Activated CD8-positive, alpha-beta T cell treated with anti-CD3 and anti-CD28 coated beads for 36 hours (primary cell): ENCODE measurements at places on chromosomes 2 and 18.

DNA sequence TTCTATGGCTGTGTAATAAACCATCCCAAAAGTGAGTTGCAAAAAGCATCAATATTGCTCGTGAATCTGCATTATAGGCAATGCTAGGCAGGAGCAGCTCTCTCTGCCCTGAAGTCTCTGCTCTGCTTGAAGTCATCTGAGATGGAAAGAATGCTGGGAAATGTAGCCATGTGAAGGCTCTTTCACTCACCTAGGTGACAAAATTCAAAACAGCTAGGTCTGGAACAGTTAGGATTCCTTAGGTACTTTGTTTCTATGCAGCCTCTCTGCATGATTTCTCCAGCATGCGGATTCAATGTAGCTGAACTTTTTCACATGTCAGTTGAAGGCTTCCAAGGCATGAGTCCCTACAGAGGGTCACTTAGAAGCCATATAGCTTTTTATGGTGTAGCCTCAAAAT lies 1383.7 kb downstream of the LRP1B start:
- DNase-seq = no peak

DNA sequence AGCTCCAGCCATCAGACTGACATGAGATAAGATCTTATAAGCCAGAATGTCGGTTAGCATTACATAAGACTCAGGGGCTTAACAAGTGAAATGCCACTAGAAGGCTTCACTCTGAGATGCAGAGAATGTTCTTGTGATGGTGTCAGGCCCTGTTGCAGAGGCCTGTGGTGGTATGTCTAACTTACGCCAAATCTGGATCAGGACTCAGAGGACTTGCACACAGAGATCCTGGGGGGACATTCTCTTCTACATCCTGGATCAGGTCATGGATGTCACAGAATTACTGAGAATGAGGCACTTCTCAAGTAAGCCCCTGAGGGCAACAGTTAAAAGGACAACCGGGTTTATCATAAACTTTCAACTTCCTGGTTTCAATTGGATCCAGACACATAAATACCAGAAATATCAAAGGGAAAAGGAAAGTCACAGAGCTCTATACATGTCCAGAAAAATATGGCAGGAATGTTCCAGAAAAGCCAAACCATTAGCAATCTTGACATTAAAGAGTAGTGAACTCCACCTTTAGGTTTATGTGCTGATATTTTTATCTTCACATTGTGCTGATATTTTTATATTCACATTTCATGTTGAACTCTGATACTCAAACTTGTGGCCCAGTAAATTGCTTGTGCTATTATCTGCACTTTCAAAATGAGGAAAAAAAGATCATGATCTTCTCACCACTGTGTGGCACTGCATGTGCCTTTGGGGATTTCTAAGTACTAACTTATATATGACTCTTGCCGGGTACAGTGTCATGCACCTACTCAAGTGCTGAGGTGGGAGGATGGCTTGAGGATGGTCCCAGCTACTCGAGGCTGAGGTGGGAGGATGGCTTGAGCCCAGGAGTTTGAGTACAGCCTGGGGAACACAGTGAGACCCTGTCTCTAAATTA lies 137.5 kb upstream of the RNF152 start:
- no peak for DNase-seq

GRCh38 chr2:23524261-23524706 lies 139.3 kb downstream of the KLHL29 start:
- DNase-seq = no peak

GRCh38 chr2:94873362-94874276 lies 2.4 kb downstream of the TEKT4 start:
- DNase-seq = no peak

GRCh38 chr2:62724886-62725711 lies 19.6 kb downstream of the EHBP1 start:
- DNase-seq = peak; percentile 45

DNA sequence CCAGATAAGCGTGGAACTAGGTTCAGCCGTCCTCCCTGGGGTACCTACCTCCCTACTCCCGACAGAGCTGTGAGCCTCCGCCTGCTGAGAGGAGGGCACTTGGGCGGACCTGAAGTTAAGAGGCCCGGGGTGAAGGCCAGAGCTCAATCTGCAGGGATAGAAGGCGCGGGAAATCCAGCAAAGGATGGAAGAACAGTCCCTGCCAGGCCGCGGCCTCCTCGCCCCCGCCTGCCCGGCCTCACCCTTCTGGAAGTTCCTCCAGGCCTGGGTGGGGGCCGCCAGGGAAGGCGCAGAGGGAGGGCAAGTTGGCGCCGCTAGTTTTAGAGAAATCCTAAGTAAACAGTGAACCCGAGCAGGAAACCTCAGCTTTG lies 13.0 kb downstream of the EN1 start:
- no peak for DNase-seq

DNA sequence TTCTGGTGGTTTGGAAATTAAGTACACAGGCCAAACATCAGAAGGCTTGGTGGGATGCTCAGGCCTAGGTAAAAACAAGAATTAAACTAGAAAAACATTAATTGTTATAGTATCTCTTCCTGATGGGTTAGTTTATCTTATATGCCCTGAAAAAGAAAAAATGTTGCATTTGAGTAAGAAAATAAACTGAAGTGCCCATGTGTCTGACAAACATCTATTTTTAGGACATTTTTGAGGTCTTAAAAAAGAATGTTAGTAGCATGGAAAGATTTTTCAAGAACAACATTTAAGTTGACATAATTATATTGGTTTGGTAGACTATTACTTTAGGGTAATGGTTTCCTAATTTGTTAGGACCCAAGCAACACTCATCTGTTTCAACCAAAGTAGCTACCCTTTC lies 140.1 kb upstream of the RND3 start:
- no peak for DNase-seq

DNA sequence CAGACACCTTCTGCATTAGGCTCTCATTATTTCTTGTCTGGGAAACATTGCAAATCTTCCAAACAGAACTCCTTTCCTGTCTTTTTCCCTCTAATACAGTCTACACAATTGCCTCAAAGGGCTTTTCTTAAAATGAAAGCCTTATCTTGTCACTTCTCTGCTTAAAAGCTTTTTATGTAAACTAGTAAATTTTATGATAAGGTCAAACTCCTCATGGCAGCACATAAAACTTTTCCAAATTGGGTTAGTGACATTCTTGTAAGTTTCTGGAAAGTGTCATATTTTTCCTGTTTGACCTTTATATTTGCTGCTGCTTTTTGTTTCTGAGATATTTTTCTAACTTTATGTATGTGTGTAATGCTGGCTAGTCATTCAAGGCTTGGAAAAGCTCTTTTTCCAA lies 261.4 kb upstream of the KLHL14 start:
- DNase-seq = no peak

GRCh38 chr2:72108121-72108520 lies 39.5 kb downstream of the CYP26B1 start:
- no peak for DNase-seq

DNA sequence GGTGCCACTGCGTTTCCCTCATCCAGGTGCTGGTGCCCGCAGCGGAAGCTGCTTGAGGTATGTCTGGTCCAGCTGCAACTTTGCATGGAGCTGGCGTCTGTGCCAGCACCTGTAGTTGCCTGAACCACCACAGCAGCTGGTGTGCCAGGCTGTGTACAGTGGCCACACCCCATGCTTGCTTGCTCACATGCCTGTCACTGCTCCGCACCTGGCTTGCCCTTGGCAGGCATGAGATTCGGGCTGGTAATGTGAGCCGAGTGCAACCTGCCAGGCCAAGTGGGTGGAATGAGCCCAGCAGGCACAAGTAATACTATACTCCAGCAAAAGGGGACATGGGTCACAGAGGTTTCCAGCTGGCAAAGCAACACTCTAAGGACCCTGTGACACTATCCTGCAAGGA lies 1123.3 kb upstream of the ACVR2A start:
- DNase-seq = no peak

DNA sequence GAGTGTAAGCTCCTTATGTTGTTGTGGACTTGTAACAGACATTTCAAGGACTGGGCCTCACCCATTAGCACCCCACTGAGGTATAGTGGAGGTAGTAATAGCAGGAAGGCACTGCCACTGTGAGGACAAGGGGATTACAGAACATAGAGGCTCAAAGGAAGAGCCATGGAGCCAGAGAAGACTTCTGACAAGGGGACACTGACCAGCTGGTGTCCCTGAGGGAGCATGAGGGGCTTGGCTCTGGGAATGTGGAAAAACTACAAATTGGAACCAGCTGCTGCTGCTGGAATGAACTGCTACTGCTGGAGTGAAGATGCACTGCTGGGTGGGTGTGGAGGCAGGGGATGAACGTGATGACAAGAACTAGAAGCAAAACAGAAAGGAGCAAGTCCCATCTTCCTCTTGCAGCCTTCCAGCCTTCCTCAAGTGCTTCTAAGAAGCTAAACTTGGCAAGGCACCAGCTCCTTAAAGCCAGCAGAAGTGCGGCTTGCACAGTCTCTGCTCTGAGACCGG lies 167.3 kb upstream of the NOSTRIN start:
- no peak for DNase-seq

DNA sequence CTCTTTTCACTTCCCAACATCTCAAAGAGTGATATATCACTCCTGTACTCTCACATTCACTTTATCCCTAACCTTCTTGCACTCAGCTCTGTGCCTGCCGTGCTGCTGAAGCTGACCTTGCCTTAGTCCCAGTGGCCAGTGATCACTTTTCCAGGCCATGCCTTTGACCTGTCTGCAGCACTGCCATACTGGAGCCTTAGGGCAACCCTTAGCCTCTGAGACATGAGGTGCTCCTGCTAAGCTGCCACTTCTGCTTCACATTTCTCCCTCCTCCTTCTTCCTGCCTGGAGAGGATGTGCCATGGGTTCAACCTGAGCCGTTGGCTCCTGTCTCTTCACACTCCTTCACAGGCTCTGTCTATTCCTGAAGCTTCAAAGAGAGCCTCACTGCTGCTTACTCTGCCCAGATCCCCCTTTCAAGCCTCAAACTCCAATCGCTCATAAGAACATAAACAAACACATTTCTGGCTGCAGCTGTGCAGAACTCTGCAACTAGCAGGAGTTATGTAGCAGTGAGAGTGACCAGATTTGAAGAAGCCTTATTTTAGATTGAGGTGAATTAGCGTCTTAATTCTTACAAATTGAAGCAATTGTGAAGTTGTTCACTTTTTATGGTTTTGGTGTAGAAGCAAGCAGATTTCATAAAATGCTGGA lies 716.2 kb upstream of the FANCL start:
- no peak for DNase-seq

DNA sequence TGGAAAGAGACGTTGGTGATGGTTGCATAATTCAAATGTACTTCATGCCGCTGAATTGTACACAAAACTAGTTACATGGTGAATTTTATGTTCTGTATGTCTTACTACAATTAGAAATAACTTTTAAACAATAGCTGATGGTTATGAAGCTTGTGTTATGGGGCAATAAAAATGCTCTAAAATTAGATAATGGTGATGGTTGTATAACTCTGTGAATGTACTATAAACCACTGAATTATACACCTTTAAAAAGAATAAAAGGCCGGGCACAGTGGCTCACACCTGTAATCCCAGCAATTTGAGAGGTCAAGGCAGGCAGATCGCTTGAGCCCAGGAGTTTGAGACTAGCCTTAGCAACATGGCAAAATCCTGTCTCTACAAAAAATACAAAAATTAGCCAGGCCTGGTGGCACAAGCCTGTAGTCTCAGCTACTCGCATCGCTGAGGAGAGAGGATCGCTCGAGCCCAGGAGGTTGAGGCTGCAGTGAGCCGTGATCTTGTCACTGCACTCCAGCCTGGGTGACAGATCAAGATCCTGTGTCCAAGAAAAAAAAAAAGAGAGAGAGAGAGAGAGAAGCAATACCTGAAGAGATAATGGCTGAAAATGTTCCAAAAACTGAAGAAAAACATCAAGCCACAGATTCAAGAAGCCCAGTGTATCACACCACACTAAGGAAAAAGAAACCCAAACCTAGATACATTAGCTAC lies 6.3 kb downstream of the RNU4ATAC start:
- DNase-seq = no peak

GRCh38 chr2:234292205-234292961 lies 204.5 kb downstream of the ARL4C start:
- DNase-seq = peak; percentile 78

DNA sequence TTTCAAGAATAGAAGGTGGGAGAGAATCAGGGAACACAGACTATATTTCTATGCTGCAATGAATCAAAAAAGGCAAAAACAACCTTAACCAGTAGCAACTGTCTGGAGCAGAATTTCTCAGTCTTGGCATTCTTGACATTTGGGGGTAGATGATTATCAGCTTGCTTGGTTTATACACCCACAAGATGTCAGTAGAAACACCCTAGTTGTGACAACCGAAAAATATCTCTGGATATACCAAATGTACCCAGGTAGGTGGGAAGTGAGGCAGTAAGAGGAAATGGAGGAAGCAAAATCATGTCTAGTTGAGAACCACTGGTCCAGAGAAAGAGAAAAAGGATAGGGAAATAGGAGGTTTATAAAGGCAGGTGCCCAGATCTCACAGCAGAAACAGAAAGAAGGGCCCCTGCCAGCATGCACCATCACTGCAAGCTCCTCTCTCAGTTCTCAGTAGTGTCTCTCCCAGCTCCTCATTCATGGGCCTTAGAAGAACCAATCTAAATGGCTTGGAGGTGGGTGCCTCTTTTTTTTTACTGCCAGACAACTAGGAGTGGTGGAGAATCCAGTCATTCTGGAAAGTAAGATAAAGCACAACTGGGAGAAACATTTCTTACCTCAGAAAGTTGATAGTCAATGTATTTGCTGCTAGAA lies 50.4 kb downstream of the MBD2 start:
- DNase-seq = peak; percentile 22

DNA sequence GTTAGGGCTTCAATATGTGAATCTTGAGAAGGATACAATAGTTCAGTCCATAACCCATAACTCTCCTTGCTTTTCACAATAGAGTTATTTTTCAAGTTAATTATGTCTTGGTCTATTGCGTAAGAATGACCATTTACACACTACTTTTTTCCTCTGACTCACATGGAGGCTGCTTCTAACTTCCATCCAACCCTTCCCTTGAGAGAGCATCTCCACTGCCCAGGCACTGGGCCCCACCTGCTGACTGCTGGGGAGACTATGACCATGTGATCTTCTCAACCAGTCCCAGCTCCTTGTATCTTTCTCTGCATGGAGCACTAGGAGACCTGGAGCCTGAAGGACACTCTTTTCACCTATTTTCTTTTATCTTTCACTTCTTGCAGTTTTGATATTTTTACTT lies 251.5 kb downstream of the GPD2 start:
- no peak for DNase-seq

- DNase-seq = no peak
Observed at GRCh38 chr18:43396266-43396665, 119.0 kb upstream of the SYT4 start.

- no peak for DNase-seq
Observed at GRCh38 chr2:69123182-69123581, 110.2 kb downstream of the ANTXR1 start.

DNA sequence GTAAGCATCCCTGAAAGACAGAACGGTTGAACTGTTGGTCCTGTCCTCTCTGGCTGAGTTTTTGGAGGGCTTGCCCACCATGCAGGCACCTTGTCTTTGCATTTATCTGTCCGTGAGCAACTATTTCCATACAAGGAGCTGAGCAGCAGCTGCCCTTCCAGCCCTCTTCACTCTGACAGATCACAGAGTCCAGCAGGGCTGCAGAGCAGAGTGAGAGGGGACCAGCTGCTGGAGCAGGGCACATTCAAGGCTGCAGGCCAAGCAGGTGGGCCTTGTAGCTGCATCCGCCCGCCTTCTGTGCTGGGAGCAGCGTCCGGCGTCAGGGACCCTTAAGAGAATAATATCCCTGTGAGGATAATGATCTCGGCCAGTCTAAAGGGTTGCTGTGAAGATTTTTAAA lies 9.5 kb downstream of the SMYD1 start:
- DNase-seq = no peak

GRCh38 chr2:219638217-219638947 lies 11.0 kb downstream of the SLC4A3 start:
- DNase-seq = no peak

- DNase-seq = peak; percentile 34
Observed at GRCh38 chr2:24919506-24920097, 435 bp downstream of the ADCY3 start.
